ENCODE measurements at places on chromosomes 2 and 18.

- no peak for DNase-seq
Observed at GRCh38 chr18:58649966-58650816, 21.1 kb upstream of the MALT1 start.

- no peak for DNase-seq
Observed at GRCh38 chr2:109549016-109549590, 64.7 kb downstream of the SEPTIN10 start.

DNA sequence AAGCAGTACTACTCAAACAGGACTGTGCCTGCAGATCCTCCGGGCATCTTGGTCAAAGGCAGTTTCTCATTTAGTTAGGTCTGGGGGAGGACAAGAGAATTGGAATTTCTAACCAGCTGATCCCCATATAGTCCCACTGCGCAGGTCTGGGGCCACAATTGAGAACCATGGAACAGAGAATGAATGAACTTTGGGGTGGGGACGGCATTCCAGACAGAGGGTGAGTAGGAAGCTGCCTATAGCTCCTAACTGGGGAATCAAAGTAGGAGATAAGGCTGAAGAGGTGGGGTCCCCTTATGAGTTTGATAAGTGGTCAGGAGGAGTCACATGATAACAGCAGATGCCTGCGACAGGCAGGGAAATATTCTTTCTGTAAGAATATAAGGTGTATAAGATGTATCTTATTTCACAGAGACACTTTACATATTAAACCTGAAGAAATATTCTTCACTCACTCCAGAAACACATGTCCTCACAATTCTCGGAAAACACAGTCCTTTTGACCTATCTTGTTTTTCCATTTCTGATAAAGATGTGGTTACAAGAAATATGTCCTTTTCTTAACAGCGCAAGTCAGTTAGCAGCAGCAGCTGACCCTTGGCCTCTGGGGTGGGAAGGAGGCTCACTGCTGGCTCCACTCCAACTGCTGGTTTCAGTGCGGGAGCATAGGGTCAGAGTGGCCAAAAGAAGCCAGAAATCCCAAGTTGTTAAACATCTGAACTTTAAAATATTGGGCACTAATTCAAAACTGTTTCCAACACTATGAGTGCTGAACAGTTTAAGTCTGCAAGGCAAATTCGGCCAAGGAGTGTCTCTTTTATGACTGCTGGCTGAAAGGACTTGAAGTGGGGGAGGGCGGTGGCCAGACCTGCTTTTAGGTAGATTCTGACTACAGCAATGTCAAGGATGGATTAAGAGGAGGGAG is 12.6 kb upstream of the TMEM214 start:
- DNase-seq = no peak

- DNase-seq = no peak
Observed at GRCh38 chr2:180910831-180911665, 69.4 kb upstream of the UBE2E3 start.

DNA sequence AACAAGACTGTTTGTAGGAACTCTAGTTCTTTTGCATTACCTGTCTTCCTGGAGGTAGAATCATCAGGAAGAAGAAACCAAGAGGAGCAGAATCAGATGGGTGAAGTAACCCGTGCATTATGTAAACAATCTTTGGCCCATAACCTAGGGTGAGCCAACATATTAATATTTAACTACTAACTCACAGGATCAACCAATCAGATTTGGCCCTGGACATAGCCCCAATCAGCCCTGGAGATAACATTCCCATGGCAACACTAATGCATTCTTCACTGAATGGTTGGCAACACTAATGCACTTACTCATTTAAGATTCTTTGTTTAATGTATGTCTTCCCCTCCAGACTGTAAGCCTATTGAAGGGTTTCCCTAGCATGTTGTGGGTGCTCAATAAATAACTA is 72.0 kb upstream of the CTAGE1 start:
- no peak for DNase-seq

- DNase-seq = no peak
Observed at GRCh38 chr2:221914334-221914880, 342.3 kb upstream of the EPHA4 start.
